Substantia nigra (tissue), 51 donors: ENCODE measurements at places on chromosomes 7 and 10.

DNA sequence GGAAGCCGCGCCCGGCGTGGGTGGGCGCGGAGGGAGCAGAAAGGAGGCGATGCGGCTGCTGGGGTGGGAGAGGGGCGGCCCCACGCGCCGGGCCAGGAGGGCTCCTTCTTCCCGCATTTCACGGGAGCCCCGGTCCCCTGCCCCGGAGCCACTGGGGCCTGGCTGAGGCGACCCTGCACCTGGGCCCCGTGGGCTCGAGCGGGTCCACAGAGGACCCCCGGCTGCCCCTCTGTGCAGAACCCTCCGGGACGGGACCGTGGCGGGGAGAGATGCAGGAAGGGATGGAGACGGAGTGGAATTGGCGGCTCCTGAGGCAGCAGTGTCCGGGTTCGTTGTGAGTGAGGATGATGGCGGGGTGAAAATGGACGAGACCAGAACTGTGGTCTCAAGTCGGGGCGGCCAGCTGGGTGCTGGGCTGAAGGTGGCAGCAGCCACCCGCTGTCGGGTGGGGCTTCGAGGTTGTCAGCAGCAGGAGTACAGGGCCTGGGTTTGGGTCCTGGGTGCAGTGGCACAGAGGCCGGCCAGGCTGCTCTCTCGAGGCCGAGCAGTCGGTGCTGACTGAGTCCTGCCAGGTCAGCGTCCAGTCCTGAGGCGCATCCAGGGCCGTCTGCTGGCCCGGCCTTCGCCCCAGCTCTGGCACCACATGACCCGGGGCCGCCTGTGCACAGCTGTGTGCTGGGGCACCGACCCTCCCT lies 80.4 kb downstream of the VIPR2 start:
- DNase-seq = no peak

DNA sequence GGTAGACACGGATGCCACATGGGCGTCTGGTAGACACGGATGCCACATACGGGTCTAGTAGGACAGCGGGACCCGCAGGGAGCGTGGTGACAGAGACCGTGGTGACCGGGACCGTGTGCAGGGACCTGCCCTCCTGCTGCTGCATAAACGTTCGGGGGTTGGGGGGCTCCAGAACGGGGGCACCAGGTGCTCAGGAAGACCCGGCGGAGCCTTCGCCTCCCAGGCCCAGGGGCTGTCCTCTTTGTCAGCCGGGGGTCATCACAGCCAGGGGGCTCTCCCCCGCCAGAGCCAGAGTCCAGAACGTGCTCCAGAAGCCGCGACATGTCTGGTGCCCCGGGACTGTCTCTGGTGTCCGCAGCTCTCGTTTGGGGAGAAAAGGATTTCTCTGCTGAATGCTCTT lies 69.2 kb upstream of the ADGRA1 start:
- DNase-seq = no peak

GRCh38 chr10:58414270-58415041 lies 29.2 kb downstream of the TFAM start:
- no peak for DNase-seq

GRCh38 chr7:88071994-88072714 lies 138.1 kb downstream of the ADAM22 start:
- DNase-seq = no peak

DNA sequence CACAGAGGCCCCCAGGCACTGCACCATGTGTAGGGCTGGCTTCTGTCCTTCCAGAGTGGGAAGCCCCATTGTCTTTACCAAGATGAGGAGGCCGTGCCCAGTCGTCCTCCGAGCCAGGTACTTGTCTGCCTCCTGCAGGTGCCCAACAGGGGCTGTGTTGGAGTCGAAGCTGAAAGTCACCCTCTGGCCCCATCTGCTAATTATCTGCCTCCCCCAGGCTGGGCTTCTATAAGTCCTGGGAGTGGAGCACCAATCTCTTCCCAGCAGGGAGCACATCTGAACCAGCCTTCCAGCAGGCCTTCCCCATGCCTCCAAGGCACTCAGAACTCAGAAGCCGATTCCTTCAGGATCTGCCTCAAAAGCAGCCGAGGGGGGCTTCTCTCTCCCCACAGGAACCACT lies 11.6 kb upstream of the CHST15 start:
- no peak for DNase-seq

GRCh38 chr10:64174666-64175255 lies 653.6 kb downstream of the REEP3 start:
- DNase-seq = no peak

DNA sequence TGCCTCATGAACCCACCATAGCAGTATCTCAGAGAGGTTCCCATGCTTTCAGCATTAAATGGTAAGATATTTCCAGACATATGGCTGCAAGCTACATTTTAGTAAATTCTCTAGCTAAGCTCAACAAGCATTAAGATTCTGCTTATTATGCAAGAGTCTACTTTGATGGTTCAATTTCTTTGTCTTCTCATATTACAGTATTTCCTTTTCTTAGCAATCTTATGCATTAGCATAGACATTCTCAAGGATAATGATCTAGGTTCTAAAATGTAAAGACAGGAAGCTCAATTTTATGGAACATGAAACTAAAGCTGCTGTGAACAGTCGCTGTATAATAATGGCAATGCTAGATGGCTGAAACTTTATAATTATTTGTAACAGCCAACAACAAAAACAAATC lies 39.2 kb downstream of the MEOX2 start:
- DNase-seq = no peak

GRCh38 chr10:49090189-49090575 lies 25.1 kb downstream of the VSTM4 start:
- no peak for DNase-seq
